NCI-H146 (cell line): ENCODE measurements at places on chromosomes 5 and 9.
A peak's percentile ranks its signal among the peaks of the same experiment; 100 is the strongest.

DNA sequence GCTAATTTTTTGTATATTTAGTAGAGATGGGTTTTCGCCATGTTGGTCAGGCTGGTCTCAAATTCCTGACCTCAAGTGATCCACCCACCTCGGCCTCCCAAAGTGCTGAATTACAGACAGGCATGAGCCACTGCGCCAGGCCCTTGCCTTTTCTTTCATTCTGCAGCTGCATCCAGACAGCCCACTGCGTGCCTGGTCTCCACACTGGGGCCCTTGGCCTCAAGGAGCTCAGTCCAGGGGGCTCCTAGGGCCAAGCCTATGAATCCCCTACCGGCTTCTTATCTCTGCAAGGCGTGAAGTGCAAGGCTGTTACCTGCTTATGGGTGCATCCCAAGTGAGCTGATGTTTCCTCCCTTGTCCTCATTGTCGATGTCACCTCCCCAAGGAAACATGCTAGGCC, 78.8 kb downstream of the CSNK1A1 start:
- DNase-seq: no peak

GRCh38 chr5:113108485-113108884, 131.9 kb downstream of the DCP2 start:
- DNase-seq: no peak

GRCh38 chr9:8356406-8356805, 556.8 kb upstream of the DMAC1 start:
- peak; percentile 44 for DNase-seq

GRCh38 chr5:139761501-139761900, 34.1 kb upstream of the PSD2 start:
- DNase-seq: no peak

GRCh38 chr9:2390028-2390427, 231.6 kb upstream of the VLDLR start:
- DNase-seq: no peak

DNA sequence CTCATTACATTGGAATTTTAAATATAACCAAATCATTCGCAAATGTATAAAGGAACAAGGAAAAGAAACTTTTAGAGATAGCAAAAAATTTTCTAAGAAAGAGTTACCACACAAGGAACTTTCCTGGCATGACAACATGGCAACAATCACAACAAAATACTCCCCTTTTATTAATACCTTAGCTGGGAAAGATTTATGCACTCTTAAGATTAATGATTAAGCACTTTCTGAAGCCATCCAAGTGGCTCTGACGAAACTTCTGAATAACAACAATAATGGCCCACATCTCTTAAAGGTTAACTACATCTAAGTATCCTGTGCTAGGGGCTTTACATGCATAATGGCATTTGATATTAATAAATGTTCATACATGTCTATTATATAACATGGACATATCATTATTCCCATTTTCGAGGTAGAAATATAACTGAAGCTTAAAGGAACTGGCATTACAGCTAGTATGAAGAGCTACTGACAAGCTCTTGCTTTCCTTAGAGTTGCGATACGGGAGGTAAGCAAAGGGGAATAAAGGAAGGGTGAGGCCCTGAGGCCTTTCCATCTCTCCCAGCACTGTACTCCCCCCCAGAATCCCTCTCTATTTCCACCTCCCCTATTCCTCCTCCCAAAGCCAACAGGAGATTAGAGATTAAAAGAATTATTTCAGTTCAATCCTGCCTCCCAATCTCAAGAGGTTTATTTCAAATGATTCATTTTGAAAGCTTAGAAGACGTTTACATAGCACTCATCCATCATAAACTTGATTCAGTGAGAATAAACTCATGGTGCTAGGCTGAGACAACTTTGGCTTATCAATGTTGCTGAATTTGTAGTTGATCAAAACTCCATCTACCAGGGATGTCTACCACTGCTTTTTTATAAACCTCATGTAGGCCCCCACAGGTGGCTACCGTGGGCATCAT, 9.6 kb downstream of the MTMR12 start:
- no peak for DNase-seq

- no peak for DNase-seq
These were observed 15.6 kb downstream of the IRF1 start for GRCh38 chr5:132474881-132475496.

- no peak for DNase-seq
These were observed 319.9 kb downstream of the RAB3C start for GRCh38 chr5:58902765-58903164.

- no peak for DNase-seq
These were observed 15.4 kb upstream of the RANBP17 start for GRCh38 chr5:170846416-170846815.

DNA sequence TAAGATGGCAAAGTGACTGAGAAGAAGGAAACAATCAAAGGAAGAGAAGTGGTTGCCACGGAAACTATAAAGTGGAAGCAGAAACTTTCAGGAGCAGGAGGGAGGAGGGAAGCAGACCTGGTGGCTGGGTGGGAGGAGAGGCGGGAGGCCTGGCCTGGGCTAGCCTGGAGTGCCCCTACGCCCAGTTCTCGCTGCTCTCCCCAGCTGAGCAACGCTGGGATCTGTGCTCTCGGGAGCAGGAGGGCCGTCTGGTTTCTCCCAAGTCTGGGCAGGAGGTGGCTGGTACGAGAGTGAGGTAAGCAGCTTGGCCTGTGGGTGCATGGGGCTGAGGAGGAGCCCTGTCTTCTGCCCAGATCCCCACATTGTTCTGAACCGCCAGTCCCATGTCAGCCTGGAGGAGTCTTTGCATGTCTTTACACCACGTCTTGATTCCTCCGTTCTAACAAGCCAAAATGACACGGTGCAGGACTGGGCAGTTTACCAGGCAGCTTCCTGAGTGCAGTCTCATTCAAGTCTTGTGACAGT, 15.0 kb upstream of the DAB2IP start:
- DNase-seq: no peak

GRCh38 chr5:86118542-86118941, 499.2 kb upstream of the COX7C start:
- no peak for DNase-seq

GRCh38 chr9:131366761-131367401, 27.0 kb upstream of the PRRC2B start:
- peak; percentile 21 for DNase-seq

- DNase-seq: no peak
These were observed 74.0 kb downstream of the GCNT4 start for GRCh38 chr5:74978345-74978744.

- DNase-seq: no peak
These were observed 198.1 kb downstream of the CDK5RAP2 start for GRCh38 chr9:120381839-120382238.

GRCh38 chr9:14238079-14238478, 75.9 kb downstream of the NFIB start:
- no peak for DNase-seq

DNA sequence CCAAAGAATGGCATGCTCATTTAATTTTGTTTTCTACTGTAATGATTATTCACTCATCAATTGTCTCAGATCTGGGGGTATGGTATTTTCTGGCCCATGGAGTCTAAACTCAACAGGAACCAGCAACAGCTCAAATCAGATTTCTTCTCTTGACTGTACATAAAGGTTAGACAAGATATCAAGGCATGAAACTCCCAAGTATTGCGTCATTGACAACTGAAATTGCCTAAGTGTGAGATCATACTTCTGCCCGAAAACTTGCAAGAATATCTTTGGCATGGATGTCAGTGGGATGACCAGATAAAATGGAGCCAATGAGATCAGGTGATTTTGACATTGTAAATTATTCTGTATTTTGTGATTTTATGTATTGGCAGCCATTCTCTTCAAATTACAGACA, 141.7 kb upstream of the STK32A start:
- DNase-seq: no peak

DNA sequence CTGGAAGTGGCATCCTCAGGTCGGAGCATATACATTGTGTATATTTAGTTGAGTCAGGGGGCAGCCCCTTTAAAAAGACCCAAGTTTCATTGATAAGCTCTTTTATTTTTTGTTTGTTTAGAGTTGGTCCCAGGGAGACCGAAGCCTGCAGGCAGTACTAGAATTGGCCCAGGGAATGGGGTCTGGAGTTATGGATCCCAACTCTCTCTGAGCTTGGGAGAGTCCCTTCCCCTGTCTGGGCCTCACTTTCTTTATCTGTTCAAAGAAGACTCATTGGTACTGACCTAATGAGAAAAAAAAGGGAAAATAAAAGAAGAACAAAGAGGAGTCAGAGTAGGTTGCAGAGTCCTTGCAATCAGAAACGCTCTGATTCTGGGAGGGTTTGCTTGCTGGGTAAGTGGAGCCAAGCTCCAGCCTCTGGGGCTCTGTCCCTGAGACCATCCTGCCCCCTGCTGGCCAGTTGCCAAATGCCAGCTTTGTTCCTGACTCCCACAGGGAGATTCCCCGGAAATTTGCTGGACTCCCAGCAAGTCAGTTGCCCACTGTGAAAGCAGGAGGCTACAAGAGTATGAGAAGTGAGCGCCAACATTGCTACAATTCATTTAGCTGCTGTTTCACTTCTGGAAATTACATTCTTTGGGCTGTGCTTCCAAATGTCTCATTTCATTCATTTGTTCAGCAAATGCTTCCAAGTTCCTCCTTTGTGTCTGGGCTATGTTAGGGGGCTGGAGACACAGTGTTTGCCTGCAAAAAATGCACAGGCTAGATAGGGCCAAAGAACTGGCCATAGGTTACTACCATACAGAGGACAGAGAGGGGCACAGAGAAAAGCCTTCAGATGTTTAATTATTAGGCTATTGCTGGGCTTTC, 156.2 kb downstream of the MELK start:
- peak; percentile 81 for DNase-seq

GRCh38 chr9:120438111-120438510, 141.9 kb downstream of the CDK5RAP2 start:
- DNase-seq: no peak

- no peak for DNase-seq
These were observed 14.1 kb upstream of the MOCS2 start for GRCh38 chr5:53123702-53124101.

- peak; percentile 70 for DNase-seq
These were observed 24.4 kb downstream of the MEGF9 start for GRCh38 chr9:120689860-120690259.

- no peak for DNase-seq
These were observed 323.5 kb upstream of the PTGER4 start for GRCh38 chr5:40356248-40356647.

- no peak for DNase-seq
These were observed 184.4 kb downstream of the HSD17B3 start for GRCh38 chr9:96117398-96118080.

DNA sequence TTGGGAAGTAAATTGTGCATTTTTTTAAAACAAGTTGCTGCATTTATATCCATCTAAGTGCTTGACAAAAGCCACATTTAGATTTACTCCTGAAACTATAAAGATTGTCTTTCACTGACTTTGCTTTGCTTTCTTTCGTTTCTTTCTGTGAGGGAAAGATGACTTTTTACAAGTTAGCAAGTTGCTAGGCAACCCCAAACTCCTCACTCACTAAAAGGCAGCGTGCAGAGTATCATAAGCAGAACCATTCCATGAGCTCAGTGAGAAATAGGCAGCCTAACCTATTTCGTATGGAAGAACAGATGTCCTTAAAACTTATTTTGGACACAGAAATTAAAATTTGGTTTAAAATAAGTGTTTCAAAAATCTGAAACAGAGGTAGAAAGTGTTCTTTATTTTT, 29.0 kb downstream of the KLF9 start:
- DNase-seq: no peak

- DNase-seq: no peak
These were observed 85.3 kb downstream of the PAPPA start for GRCh38 chr9:116238776-116239340.

GRCh38 chr9:85264695-85265094, 477.1 kb downstream of the AGTPBP1 start:
- no peak for DNase-seq

- no peak for DNase-seq
These were observed 42.7 kb downstream of the PTPN3 start for GRCh38 chr9:109455391-109455790.

GRCh38 chr9:123011380-123011779, 22.1 kb upstream of the GPR21 start:
- DNase-seq: no peak

DNA sequence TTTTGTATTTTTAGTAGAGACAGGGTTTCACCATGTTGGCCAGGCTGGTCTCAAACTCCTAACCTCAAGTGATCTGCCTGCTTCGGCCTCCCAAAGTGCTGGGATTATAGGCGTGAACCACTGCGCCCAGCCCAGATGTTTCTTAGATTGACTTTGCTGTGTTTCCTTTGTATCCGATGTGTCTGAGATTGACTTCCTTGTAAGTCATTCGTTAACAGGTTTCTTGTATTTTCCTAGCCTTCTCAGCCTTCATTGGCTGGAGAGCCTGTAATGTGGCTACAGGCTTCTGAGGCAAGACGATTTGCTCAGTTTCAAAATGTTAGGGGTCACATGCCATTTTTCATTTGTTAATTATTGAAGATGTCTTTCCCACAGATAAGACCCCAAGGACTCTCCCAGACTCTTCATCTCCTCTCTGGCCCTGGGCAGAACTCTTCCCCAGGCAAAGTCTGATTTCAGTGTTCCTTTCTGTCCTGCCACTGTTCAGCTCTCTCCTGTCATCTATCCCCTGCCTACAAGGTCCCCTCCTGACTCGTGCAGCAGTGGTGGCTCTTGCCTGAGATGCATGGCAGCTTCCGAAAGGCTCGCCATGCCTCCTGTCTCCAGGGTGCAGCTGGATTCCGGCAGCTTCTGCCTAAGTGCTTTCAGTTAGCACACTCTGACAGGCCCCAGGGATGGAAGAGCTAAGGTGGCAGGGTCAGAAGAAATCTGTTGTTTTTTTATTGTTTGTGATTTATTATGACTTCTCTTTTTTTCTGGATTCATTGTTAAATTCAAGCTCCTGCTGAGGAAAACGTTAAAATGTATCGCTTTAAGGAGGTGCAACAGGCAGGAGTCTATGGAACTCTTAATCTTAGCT, 206.4 kb downstream of the AOPEP start:
- no peak for DNase-seq

DNA sequence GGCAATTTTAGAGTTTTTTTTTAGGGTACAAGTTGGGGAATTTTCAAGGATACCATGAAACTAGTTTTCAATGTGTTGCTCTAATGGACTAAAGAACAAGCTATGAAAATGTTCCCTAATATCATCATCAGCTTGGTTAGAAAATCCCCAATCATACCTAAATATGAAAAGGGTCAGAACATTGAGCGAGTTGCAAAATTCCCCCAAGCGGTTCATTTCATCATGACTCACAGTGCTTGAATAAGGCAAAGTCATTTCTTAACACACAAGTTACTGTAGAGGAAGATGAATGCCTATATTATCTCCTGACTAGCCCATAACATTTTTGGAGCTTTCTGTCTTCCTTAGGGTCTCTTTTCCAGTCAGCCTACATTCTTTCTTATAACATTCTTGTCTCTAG, 62.7 kb downstream of the ST8SIA4 start:
- no peak for DNase-seq

GRCh38 chr9:131892162-131892707, 152.4 kb upstream of the RAPGEF1 start:
- DNase-seq: no peak

- DNase-seq: no peak
These were observed 495.3 kb upstream of the PIK3R1 start for GRCh38 chr5:67720162-67720772.

- DNase-seq: no peak
These were observed 20.2 kb upstream of the TNC start for GRCh38 chr9:115138151-115138550.
